ENCODE measurements at places on chromosomes 13 and 19.

- H3K4me3 ChIP-seq = no peak overlapping the region
- H3K27ac ChIP-seq = no peak overlapping the region
- H3K36me3 ChIP-seq = peaks cover 1% of the 10 kb centered on the region
- H3K4me1 ChIP-seq = no peaks in the 10 kb centered on the region
- H3K27me3 ChIP-seq = no peaks in the 10 kb centered on the region
- DNase-seq = no peak
Observed at GRCh38 chr19:20250627-20251026, 83.6 kb downstream of the ZNF486 start.

DNA sequence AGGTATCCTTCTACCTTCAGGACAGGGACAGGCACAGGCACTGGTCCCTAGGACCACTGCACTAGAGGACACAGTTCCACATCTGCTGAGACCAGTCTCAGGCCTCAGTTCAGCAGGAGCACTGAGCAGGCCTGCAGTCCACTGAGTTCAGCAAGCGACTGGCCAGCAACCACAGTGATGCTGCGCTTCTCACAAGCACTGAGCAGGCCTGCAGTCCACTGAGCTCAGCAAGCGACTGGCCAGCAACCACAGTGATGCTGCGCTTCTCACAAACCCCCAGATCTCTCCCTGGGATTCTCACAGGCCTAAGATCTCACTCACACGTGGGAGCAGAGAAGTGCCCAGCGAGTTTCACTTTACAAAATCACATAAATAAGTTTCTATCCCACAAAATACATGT, 140.6 kb downstream of the IRS2 start:
- H3K36me3 ChIP-seq = no peaks in the 10 kb centered on the region
- H3K27ac ChIP-seq = no peak overlapping the region
- H3K4me3 ChIP-seq = no peak overlapping the region
- H3K4me1 ChIP-seq = no peaks in the 10 kb centered on the region
- DNase-seq = no peak

DNA sequence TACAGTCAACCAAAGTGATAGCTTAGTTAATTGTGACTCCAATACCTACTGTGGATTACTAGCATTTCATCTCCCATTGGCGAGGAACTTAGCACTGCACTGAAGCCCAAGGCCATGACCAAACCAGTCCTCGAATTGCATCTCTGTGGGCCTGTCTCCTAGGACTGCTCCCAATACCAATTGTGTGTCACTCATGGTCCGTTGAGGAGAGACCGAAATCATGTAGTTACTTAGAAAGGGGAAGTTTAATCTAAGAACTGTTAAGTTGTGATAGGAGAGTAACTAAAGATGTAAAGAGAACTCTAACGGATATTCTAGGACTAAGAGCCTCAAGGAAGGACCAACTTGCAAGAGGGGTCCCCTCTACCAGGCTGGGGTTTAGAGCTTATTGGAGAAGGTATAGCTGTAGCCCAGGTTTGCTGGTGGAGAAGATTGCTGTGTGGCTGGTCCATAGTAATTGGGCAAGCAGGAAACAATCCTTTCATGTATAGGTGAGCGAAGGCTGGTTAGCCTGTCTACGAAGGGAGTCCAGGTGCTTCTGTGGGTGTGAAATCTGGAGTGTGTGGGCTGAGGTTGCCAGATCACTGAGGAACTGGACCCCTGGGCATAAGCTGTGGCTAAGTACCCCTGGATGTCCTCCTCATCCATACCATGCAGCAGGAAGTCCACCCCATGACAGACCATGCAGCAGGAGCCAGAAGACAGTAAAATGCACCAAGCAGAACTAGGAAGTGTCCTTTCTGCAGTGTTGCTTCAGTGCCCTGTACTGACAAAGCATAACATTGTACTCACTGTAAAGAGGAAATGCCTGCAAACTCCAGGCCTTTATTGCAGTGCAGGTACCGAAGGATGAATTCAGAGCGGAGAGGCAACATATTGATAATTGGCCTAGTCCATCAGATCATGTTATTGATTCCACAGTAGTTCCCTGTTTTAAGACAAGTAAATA, 30.8 kb downstream of the DNAJC3 start:
- H3K4me3 ChIP-seq = no peak overlapping the region
- peaks cover 20% of the 10 kb centered on the region for H3K36me3 ChIP-seq
- DNase-seq = no peak

DNA sequence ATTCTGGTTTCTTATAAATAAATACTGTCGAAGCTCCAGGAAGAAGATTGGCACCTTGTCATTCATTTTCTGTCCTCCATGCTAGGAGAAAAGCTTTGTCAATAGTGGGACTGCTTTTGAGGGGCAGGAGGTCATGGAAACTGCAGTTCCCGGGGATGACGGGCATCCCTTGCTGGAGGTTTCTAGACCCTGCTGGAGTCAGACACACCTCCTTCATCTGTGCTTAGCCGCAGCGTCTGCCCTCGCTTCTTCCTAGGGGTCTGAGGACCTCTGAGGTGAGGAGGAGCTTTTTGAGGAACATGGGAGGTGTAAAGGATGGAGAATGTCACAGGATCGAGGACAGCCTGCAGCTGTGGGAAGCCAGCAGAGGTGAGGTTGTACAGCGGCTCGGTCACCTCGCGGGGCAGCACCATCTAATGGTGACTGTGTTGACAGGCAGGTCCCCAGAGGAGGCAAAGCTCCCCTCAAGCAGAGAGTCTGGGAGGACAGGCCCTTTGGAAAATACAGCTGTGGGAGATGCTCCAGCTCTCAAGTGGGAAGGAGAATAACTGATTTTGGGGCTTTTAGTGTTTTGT, 172.7 kb upstream of the RNF113B start:
- H3K4me1 ChIP-seq = no peaks in the 10 kb centered on the region
- no peaks in the 10 kb centered on the region for H3K27me3 ChIP-seq
- no peak for DNase-seq
- no peaks in the 10 kb centered on the region for H3K36me3 ChIP-seq

- no peaks in the 10 kb centered on the region for H3K27me3 ChIP-seq
- H3K27ac ChIP-seq = no peak overlapping the region
- H3K4me3 ChIP-seq = no peak overlapping the region
- H3K4me1 ChIP-seq = no peaks in the 10 kb centered on the region
- H3K36me3 ChIP-seq = no peaks in the 10 kb centered on the region
- DNase-seq = no peak
Observed at GRCh38 chr13:86960876-86961275, 710.3 kb upstream of the SLITRK5 start.

- no peak overlapping the region for H3K4me3 ChIP-seq
- H3K27me3 ChIP-seq = peaks cover 78% of the 10 kb centered on the region
- peaks cover 3% of the 10 kb centered on the region for H3K36me3 ChIP-seq
Observed at GRCh38 chr13:112060282-112060830, 6.6 kb upstream of the SOX1 start.

GRCh38 chr13:41052441-41052840, 8.9 kb upstream of the WBP4 start:
- no peaks in the 10 kb centered on the region for H3K27me3 ChIP-seq
- H3K4me3 ChIP-seq = no peak overlapping the region
- H3K27ac ChIP-seq = no peak overlapping the region
- peaks cover 4% of the 10 kb centered on the region for H3K36me3 ChIP-seq
- peaks cover 35% of the 10 kb centered on the region for H3K4me1 ChIP-seq
- DNase-seq = no peak

DNA sequence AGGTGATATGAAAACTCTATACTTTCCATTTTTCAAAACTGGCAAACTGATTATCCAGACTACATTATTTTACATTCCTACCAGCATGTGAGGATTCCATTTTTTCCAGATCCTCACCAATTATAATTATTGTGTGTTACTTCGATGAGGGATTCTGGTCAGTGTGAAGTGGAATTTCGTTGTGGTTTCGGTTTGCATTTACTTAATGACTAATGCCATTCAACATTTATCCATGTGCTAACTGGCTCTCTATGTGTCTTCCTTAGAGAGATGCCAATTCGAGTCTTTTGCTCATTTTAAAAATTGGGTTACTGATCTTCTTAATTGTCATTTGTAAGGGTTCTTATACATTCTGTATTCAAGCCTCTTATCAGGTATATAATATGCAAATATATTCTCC, 1551.3 kb upstream of the MIR17HG start:
- no peaks in the 10 kb centered on the region for H3K27me3 ChIP-seq
- DNase-seq = no peak
- no peaks in the 10 kb centered on the region for H3K36me3 ChIP-seq
- H3K4me1 ChIP-seq = no peaks in the 10 kb centered on the region
- H3K4me3 ChIP-seq = no peak overlapping the region

DNA sequence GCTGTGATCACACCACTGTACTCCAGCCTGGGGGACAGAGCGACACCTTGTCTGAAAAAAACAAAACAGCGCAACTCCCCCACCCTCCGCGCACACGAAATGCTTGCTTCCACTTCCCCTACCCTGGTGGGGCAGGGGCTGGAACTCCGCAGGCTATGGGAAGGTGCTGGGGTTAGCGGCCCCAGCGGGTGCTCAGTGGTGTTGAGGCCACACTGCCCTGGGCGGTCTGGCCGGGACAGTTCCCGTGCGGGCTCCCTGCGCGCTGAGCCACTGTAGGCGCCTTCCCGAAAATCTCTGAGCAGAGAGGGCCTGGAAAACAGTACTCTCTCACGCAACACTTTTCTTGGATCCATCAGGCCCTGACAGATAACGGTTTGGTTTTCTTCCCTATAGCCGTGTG, 1.1 kb upstream of the WTIP start:
- peaks cover 5% of the 10 kb centered on the region for H3K36me3 ChIP-seq
- H3K27ac ChIP-seq = no peak overlapping the region
- no peak overlapping the region for H3K4me3 ChIP-seq

DNA sequence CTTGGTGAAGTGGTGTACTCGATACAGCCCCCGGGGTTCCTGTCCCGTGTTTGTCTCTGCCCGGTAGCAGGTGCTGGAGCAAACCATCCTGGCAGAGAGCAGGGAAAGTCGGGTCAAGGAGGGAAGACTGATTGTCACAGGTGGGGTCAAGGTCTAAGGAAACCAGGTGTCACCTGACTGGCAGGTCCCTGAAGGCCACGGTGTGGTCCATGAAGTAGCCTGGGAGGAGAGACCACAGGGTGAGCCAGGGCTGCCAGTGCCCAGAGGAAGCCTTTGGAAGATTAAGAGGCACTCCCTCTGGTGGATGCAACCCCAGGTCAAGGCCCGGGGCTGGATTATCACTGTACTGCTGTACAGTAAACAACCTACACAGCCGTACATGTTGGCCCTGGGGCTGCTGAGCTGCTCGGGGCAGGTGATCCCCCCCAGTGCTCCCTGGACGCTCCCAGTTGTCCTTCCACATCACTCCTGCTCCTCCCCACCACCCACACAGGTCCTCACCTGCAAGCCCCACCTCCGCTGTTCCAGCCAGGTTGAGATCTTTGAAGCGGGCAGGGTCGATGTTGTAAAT, 6.0 kb upstream of the CCER2 start:
- H3K4me1 ChIP-seq = no peaks in the 10 kb centered on the region
- no peaks in the 10 kb centered on the region for H3K36me3 ChIP-seq
- no peak overlapping the region for H3K27ac ChIP-seq
- H3K27me3 ChIP-seq = no peaks in the 10 kb centered on the region
- DNase-seq = no peak

GRCh38 chr19:2750808-2751437, 11.1 kb upstream of the SLC39A3 start:
- peaks cover 6% of the 10 kb centered on the region for H3K36me3 ChIP-seq
- no peak for DNase-seq
- no peaks in the 10 kb centered on the region for H3K4me1 ChIP-seq
- no peak overlapping the region for H3K27ac ChIP-seq
- no peak overlapping the region for H3K4me3 ChIP-seq
- no peaks in the 10 kb centered on the region for H3K27me3 ChIP-seq

- H3K4me1 ChIP-seq = no peaks in the 10 kb centered on the region
- no peaks in the 10 kb centered on the region for H3K36me3 ChIP-seq
- H3K27me3 ChIP-seq = peaks cover 3% of the 10 kb centered on the region
- no peak overlapping the region for H3K4me3 ChIP-seq
- no peak overlapping the region for H3K27ac ChIP-seq
Observed at GRCh38 chr13:39100996-39101738, 62.9 kb downstream of the NHLRC3 start.

GRCh38 chr19:57888560-57889231, at the start of gene ZNF814:
ZNF814 (minus strand) TSS chr19:57889037; CDS start chr19:57888802, 235 bp downstream.
- H3K27ac ChIP-seq = peak within 1 kb of the TSS; percentile 90
- DNase-seq = peak; percentile 67
- H3K4me1 ChIP-seq = peaks cover 21% of the 10 kb centered on the region
- H3K4me3 ChIP-seq = peak within 1 kb of the TSS; percentile 89
- H3K36me3 ChIP-seq = peaks cover 5% of the 10 kb centered on the region

DNA sequence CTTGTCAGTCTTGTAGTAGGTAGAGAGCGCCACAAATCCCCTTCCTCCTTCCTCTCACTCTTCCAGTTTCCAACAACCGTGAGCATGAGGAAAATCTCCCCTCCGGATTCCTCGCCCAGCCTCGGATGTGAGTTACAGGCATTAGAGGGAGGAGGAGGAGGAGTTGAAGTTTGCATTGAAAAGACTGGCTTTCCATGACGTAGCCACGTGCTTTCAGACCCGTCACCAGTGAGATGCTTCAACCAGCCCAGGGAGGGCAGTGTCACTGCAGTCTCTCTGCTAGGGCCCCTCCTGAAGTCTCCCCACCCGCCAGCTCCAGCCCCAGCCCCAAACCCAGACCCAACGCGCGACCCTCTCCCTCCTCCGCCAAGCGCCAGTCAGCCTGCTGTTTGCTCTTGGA, 442 bp upstream of the FGF14 start:
- H3K27me3 ChIP-seq = peaks cover 87% of the 10 kb centered on the region
- no peak overlapping the region for H3K27ac ChIP-seq
- no peak for DNase-seq
- peaks cover 27% of the 10 kb centered on the region for H3K4me1 ChIP-seq
- peak overlapping the region; percentile 38 for H3K4me3 ChIP-seq

GRCh38 chr13:80000684-80001509, 340.0 kb downstream of the SPRY2 start:
- H3K4me1 ChIP-seq = no peaks in the 10 kb centered on the region
- H3K27ac ChIP-seq = no peak overlapping the region
- no peak for DNase-seq
- H3K4me3 ChIP-seq = no peak overlapping the region

GRCh38 chr19:1698636-1699035, 46.2 kb upstream of the TCF3 start:
- peaks cover 6% of the 10 kb centered on the region for H3K4me1 ChIP-seq
- no peak for DNase-seq
- no peak overlapping the region for H3K4me3 ChIP-seq
- H3K27me3 ChIP-seq = peaks cover 36% of the 10 kb centered on the region
- no peaks in the 10 kb centered on the region for H3K36me3 ChIP-seq
